ENCODE measurements at places on chromosomes 11 and 22. TPM values are rescaled to one million over a fixed set of nuclear protein-coding genes. Genes with fewer than 3 reads are reported as not detected.

Gene PGA5
- 1.2 TPM for polyA plus RNA-seq

Gene GGTLC2
- polyA plus RNA-seq: not detected

Gene TMEM191C
- 0.76 TPM for polyA plus RNA-seq

Gene KCNJ1
- polyA plus RNA-seq: not detected

Gene MTFP1
- 3.6 TPM for polyA plus RNA-seq

Gene COMT
- 61.1 TPM for polyA plus RNA-seq

Gene CHCHD10
- 58.7 TPM for polyA plus RNA-seq

Gene OSM
- not detected for polyA plus RNA-seq

Gene TMEM86A
- polyA plus RNA-seq: not detected

Gene FAM89B
- polyA plus RNA-seq: 26.0 TPM

Gene RBMXL2
- polyA plus RNA-seq: not detected

Gene P2RX6
- 26.8 TPM for polyA plus RNA-seq

Gene CARNS1
- polyA plus RNA-seq: 42.1 TPM
